ENCODE measurements at places on chromosomes 5 and 9. TPM values are rescaled to one million over a fixed set of nuclear protein-coding genes. Genes with fewer than 3 reads are reported as not detected.
A peak's percentile ranks its signal among the peaks of the same experiment; 100 is the strongest.

ENTREP1 gene
- 2.0 TPM for total RNA-seq

DNA sequence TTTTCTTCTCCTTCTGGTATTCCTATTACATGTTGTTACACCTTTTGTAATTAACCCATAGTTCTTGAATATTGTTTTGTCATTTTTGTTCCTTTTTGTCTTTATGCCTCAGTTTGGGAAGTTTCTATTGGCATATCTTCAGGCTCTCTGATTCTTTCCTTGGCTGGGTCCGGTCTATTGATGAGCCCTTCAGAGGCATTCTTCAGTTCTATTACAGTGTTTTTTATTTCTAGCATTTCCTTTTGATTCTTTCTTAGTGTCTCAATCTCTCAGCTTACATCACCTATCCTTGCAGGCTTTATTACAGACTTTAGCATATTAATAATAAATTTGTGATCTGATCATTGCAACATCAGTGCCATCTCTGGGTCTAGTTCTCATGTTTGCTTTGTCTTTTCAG is 33.8 kb downstream of the PHF2 start:
- no peak for DNase-seq

DNA sequence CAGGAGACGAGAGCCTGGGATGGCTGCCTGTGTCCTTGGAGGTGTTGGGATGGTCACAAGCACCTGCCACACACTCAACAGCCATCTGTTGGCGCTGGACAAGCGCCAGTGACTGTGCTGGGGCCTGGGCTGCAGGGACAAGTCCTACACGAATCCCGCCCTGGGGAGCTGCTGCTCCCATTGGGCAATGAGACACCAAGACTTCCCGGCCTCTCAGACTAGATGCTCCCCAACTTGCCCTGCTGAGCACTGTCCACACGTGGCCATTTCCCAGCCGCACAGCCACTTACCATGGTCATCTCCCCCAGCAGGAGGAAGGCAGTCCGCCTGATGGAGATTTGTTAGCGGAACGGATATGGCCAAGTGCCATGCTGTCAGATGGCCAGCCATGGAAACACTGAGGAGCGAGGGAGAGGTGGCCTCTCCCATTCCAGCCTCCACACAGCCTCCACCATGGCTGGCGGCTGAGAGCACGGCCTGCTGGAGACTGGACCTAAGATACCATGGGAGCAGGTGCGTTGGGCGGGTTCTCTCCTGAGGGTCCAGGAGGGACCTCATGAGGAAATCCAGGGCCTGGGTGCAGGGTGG is 43.9 kb downstream of the PRRT1B start:
- DNase-seq: no peak

GABRA6 gene
- total RNA-seq: not detected

TRIM36 gene
- total RNA-seq: 4.4 TPM

DNA sequence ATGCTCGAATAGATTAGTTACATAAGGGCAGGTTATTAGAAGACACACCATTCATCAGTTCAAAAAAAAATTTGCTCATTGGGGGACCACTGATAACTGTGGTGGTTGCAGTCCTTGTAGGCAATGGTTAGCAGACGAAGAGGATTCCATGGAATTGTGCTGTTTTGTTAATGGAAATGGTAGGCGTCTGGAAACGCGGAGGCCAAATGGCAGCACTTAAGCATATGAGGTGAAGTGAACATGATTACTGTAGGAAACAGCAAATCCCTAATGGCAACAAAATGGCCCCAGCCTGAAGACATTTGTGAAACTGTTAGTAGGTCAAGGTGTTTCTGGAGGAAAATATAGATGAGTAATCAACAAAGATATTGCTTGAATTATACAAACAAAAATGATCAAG is 535.4 kb upstream of the PTPRD start:
- DNase-seq: no peak

DNA sequence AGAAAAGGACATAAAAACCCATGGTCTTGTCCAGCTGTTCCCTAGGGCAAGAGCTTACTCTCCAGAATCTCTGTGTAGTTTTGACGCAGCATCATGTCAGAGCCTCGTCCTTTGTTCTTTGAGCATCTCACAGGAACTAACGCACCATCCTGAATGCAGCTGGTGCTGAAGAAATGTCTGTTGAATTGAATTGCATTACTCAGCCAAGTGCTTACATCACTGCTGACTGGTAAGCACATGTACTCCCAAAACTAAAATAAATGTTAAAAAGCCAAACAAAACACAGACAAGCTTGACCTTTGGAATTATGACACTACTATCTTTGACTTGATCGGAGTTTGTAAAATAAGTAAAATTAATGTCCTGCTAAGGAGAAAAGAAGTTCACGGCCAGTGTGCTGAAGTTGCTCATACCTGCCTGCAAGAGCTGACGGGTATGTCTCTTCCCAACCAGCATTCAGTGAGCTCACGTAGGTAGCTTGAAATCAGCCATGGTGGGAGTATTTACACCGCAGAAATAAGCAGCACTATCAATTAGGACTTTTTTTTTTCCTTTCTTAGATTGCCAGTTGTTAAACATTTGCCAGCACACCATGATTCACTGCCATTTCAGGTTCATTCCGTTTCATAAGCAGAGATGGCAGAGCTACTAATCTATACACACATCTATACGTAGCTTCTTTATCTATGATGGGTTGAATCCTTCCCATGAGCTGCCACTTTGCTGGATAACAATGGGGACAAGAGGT is 310.6 kb upstream of the MSX2 start:
- peak; percentile 98 for DNase-seq

PCDHGC4 gene
- total RNA-seq: 7.4 TPM

ANKRD34B gene
- total RNA-seq: 0.20 TPM

- no peak for DNase-seq
These were observed 92.4 kb upstream of the NFIL3 start for GRCh38 chr9:91516081-91516480.

DNA sequence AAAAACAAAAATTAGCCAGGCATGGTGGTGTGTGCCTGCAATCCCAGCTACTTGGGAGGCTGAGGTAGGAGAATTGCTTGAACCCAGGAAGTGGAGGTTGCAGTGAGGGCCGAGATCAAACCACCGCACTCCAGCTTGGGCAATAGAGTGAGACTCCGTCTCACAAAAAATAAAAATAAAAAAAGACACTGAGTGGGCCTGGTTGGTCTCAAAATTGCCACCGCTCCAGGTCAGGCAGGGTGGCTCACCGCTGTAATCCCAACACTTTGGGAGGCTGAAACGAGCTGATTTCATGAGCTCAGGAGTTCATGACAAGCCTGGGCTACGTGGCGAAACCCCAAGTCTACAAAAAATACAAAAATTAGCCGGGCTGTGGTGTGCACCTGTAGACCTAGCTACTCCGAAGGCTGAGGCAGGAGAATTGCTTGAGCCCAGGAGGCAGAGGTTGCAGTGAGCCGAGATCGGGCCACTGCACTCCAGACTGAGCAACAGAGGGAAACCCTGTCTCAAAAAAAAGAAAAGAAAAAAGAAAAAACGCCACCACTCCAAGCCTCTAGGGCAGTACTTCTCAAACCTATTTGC is 1.8 kb downstream of the STK10 start:
- no peak for DNase-seq

DNA sequence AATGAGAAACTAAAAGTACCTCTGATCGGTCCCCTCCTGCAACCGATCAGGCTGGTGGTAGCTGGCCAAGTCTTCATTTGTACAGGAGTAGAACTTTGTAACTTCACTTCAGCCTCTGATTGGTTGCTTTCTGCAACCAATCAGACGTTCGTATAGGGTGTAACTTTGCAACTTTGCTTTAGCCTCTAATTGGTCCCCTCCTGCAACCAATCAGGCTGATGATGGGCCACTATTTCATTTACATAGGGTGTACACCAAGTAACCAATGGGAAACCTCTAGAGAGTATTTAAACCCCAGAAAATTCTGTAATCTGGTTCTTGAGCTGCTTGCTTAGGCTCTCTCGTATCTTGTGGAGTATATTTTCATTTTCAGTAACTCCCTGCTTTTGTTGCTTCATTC is 445.5 kb downstream of the MED10 start:
- no peak for DNase-seq

DNA sequence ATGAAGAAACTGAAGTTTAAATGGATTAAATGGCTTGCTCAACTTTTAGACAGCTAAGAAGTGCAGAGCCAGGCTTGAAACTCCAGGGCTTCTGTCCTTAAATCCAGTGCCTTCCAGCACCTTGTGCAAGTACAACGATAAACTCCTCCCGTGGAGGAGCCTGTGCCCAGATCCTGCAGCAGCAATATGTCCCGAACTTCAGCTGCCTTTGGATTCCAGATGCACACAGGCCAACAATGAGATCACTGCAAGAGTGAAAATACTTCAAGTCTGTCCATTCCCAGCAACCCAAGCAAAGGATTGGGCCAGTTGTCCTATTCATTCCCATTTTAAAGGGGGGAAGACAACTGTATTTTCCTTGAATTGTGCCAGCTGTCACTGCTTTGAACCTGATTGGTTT is 199.6 kb downstream of the CRB2 start:
- DNase-seq: no peak

SLC6A18 gene
- not detected for total RNA-seq
